ENCODE measurements at places on chromosomes 7 and 10.
A peak's percentile ranks its signal among the peaks of the same experiment; 100 is the strongest.

DNA sequence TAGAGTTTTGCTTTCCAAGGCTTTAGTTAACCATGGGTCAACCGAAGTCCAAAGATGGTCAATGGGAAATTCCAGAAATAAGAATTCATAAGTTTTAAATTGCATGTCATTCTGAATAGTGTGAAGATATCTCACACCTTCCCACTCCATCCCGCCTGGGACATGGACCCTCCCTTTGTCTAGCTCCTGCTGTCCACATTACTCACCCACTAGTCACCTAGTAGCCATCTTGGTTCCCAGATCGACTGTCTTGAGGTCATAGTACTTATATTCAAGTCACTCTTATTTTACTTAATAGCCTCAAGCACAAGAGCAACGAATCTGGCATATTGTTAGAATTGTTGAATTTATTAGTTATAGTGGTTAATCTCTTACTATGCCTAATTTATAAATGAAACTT is 366.6 kb downstream of the PRPF18 start:
- no peak for DNase-seq

- DNase-seq, result no peak
These were observed 6.6 kb downstream of the NIPSNAP2 start for GRCh38 chr7:55970978-55971377.

DNA sequence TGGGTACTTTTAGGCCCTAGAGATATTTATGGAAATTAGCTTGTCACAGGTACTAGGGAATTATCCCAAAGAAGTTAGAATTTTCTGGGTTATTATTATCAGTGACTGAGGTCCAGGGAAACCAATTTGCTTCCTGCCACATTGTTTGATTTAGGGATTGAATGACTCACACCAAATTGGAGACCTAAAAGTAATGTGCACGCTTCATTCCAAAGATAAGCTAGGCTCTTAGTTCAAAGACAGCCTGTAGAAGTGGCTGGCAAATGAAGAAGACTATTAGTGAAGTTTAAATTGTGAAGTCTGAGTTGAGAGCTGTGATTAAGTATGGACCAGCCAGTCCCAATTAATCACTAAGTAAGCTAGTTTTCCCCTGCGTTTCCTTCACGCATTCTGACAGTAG is 188.1 kb upstream of the MYO3A start:
- no peak for DNase-seq

DNA sequence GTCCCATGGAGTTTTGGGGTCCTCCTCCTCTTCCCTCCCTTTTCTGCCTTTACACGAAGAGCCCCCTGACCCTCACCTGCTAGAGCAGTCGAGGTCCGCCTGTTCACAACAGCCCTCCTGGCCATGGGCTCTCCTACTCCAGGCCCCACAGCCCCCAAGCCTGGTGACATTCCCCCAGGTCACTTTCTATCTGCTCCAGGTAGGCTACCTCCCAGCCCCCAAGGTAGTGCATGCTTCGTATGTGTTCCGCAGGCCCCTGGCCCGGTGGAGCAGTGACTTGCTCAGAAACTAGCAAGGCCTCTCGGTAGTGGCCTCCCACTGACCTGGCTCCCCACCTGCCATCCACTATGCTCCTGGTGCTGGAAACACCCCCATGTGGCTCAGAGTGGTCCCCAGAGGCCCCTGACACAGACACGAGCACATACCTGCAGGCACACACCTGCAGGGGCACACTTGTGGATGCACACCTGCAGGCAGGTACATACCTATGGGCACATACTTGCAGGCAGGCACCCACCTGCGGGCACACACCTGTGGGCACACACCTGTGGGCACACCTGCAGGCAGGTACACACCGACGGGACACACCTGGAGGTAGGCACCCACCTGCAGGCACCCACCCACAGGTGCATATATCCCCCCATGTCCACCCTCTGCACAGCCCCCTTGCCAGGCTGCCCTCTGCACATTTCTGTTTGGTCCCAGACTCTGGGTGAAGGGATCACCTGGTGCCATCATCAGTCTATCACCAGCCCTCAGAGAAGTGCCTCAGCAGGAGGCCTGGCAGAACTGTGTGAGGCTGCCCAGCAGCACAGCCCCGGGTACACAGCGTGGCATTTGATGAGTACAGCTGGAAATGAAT is 322.5 kb downstream of the PTPRN2 start:
- DNase-seq, result no peak

DNA sequence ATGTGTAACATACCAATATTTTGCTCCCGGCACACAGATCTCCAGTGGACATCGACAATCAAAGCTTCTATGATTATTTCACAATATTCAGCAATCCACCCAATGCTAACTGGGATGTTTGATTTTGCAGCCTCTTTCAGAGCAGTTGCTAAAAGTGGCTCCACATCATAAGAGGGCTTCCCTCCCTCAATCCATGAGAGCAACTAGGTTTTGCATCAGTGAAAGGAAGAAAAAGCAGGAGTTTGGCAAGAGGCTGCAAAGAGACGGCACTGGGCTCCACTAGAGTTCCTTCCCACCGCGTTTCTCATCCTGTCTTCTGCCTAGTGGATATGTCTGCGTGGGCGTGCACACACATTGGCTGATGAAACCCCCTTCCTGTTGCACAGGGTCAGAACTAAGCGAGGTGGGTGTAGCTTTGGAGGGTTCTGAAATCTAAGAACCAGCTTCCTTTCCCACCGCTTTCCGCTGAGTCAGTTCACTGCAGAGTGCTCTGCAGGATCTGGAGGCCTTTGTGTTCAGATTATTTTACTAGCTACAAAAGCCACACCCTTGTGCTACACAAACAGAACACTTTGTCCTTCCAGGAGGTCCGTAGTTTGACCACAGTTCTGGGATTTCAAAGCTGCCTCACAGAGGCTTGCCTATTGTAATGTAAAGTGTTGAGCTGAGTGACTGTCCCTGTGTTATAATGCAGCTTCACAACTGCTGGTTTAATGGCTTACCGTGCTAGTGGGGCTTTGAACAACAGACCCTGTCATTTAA is 28.1 kb downstream of the ARL4A start:
- DNase-seq, result peak; percentile 71

GRCh38 chr10:22832851-22833250 is 95.0 kb upstream of the ARMC3 start:
- DNase-seq, result no peak

GRCh38 chr10:32149252-32149955 is 93.2 kb upstream of the KIF5B start:
- no peak for DNase-seq

DNA sequence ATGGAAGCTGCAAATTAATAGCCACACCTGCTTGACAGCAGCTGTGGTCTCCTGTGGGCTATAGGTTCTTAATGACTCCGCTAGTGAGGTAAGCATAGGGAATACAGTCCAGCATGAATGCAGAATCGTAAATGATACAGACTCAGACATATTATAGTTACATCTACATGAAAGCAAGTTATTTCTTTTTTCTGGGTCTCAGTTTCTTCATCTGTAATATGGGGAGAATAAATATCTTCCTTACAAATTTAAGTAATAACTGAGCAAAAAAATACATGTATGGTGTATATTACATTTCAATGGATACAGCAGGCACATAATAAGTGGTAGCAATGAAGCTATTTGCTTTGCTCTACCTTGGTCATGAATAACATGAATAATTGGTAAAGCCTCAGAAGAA is 245.9 kb upstream of the RHOBTB1 start:
- no peak for DNase-seq

GRCh38 chr7:69864822-69865221 is 266.5 kb downstream of the AUTS2 start:
- DNase-seq, result no peak

DNA sequence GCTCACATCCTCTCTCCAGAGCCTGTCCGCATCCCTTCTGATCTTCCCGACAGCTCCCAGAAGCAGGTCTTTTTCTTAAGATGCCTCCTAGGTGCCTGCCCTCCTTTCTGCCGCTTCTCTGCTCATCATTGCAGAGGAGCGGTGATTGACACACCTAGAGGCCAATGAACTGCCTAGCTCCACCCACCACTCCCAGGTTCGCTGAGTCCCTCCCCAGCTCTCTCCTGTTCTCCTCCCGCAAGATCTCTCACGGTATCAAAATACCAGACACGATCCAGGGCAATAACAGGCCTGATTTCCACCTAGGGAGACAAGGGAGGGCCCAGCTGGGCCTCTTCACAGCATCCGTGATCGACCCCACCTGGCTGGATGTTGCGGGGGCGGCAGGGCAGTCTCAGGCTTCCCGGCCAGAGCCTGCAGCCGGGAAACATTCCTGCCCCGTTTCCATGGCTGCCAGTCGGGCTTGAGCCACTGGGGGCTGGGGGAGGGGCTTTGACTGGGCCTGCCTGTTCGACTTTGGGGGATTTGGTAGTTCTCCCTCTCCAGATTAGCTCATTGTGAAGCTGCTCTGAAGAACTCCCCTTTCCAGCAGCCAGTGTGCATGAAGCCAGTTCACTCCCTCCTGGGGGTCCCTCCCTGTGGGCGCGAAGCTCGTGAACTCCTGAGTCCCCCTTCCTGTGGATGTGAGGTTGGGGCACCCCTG is 373.5 kb downstream of the RPS24 start:
- peak; percentile 97 for DNase-seq

DNA sequence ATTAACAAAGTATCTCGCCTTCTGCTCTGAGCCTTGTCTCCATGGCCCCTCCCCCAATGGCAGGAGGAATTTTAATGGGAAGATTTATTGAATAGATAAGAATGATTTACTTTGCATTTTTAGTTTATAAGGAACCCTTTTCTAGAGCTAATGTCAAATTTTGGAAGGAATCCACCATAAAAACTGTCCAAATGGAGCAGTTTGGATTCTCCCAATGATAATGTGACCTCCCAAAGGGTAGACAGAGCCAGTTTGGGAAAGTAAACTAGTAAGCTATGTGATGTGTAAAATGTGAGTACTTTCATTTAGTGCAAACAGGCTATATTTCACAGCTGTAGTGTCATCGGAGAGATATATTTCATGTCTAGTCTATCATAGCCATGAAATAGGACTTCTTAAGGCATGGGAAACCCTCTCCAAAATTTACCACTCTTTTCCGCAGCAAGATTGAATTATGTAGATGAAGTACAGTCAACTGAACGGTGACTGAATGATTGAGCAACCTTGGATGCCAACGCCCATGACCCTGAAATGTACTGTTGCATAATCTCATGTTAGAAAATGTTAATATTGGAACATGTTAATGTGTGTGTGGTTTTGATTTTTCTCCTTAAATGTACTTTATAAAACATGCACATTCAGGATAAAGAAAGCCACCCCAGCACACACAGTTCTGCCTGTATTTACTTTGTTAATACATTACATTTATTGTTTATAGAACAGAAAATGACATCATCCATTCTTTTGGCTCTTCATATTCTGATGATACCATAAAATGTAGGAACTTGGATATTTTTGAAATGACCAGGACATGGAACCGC is 140.6 kb downstream of the NRP1 start:
- DNase-seq, result no peak

DNA sequence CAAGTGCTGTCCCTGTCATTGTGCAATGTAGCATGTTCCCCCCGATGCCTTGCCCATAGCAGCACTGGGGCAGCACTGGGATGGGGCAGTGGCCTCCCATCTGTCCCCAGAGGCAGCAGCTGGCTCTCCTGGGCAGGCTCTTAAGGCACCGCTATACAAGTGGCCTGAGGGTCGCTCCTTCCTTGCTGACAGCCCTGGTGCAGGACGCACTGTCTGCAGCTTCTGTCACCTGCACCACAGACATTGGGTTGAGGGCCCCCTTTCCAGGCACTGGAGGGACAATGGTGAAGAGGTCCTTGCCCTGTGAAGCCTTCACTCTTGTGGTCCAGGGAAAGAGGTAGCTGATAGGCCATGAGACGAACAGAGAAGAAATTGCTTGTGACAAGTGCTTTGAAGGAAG is 10.6 kb downstream of the CPSF4 start:
- DNase-seq, result no peak
